ENCODE measurements at places on chromosomes 2 and 18.

GRCh38 chr2:8190279-8190678 lies 491.6 kb upstream of the ID2 start:
- DNase-seq: no peak

- DNase-seq: no peak
Measured at GRCh38 chr18:54278615-54279014, 9.3 kb downstream of the POLI start.

GRCh38 chr2:184685999-184686841 lies 87.9 kb downstream of the ZNF804A start:
- DNase-seq: no peak

- no peak for DNase-seq
Measured at GRCh38 chr2:192007581-192008228, 160.8 kb upstream of the CAVIN2 start.

DNA sequence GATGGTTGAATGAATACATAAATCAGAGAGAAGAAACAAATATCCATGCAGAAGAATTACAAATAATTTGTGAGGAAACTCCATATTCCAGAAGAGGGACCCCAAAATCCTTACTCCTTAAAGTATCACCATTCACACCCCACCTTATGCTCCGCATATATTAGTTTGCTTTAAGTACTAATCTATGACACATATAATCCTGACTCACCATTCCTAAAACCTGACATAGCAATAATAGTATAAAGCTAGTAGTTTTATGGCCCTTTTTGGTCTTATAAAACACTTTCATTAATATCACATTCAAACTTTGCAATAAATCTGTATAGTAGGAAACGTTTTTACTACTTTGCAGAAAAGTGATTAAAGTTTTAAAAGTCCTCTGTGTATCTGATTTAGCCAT lies 719.0 kb upstream of the SLC39A10 start:
- no peak for DNase-seq

DNA sequence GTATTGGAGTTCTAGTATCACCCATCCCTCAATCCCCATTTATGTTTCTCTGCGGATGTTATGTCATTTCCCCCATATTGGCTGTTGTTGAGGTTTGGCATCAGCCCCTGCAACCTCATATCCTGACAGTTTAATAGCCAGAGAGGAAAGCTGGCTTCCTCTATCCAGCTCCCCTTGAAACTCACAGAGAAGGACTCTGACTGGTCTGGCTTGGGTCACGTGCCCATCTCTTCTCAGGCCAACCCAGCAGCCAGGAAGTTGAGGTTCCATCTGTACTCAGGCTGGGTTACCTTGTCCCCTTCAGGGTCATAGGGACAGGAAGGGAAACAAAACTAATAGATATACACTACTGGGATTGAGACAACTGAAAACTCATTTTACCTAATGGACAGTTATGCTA lies 148.0 kb upstream of the SLC14A2 start:
- DNase-seq: no peak

DNA sequence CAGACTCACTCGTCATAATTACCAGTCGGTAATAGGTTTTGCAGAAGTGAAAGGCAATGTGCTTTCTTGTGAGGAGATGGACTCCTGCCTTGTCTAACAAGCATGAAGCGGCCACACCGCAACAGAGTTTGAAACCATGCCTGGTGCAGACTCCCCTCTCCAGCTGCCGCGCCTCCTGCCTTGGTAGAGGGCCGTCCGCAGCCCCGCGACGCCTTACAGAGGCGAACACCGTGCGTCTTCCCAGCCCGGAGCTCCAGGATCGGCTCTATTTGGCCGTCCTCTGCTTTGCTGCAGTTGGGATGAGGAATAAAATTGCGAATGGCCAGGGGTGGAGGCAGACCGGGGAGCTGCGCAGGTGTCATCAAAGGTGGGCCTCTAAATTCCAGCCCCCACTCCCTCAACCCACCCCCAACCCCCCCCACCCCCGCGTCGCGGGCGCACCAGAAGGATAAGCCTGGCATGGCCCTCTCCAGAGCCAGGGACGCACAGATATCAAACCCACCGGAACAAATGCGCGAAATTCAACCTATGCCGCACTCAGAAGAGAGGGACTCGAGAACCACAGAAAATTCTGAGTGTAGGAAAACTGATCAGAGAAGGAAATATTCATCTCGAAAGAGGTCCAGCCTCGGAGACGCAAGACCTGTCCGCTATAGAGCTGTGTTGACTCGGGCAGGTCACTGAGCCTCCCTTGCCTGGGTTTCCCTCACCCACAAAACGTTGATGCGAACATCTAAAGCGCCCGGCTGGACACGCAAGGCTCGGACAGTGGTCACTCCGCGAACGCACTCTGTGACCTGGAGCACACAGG lies 1.1 kb downstream of the TRABD2A start:
- no peak for DNase-seq

GRCh38 chr2:159961037-159961436 lies 101.4 kb downstream of the PLA2R1 start:
- no peak for DNase-seq

- no peak for DNase-seq
Measured at GRCh38 chr2:158967731-158968395, 577 bp upstream of the TANC1 start.

DNA sequence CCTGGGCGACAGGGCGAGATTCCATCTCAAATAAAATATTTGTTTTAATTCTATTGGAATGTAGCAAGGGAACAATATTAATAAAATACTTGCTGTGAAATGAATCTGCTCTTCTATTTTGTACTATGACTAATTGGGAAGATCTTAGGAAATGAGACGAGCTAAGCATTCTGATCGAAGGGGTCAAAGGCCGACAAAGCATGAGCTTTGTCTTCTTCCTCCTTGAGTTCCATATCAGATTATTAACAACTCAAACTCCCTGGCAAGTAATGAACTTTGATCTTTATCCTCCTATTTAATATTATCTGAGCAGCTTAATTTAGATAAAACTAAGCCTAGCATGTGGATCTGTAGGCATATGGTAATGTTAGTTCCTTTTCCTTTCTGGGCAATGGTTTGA lies 15.5 kb downstream of the GEMIN6 start:
- DNase-seq: no peak

DNA sequence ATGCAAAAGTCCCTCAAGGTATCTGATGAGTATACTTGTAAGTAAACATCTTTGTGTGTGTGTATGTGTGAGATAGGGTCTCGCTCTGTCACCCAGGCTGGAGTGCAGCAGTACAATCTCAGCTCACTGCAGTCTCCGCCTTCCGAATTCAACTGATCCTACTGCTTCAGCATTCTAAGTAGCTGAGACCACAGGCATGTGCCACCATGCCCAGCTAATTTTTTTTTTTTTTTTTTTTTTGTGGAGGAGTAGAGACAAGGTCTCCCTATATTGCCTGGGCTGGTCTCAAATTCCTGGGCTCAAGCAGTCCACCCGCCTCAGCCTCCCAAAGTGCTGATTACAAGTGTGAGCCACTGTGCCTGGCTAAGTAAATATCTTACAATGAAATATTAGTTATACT lies 23.2 kb downstream of the ADAM17 start:
- DNase-seq: no peak

All from HL-60 (cell line).